Adipocyte (in vitro differentiated cells): ENCODE measurements at places on chromosomes 16 and 17.
A peak's percentile ranks its signal among the peaks of the same experiment; 100 is the strongest.

- no peak for DNase-seq
These were observed 84.8 kb upstream of the TNRC6C start for GRCh38 chr17:77873500-77874302.

DNA sequence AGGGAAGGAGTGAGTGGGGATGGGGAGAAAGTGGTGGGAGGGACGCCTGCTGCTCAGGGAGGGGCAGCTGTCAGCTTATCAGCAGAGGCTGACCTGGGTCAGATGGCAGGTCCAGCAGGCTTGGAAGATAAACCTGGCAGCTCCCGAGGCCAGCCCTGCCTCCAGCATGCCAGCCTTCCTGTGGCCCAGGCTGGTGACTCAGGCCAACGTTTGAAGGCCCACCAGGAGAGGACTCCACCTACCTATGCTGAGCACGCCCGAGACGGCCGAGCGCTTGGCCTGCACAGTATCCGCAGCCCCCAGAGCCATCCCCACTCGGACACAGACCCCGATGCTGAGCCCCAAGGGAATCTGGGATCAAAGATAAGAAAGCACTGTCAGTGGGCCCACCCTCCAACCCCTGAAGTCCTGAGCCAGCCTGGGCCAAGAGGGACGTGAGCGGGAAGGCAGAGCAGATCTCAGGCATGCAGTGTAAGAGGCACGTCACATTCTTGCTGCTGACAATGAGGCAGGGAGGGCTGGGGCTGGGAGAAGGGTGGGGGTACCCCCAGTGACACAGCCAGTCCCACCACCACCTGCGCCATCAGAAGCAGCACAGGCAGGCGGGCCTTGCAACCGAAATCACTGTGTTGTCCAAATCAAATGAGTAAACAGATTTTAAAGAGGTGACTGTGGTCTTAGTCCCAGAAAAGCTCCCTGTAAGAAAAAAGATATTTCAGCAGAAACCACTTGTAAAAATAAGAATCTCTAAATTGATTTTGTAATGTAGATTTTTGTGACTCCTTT is 12.4 kb downstream of the SLC47A2 start:
- no peak for DNase-seq

DNA sequence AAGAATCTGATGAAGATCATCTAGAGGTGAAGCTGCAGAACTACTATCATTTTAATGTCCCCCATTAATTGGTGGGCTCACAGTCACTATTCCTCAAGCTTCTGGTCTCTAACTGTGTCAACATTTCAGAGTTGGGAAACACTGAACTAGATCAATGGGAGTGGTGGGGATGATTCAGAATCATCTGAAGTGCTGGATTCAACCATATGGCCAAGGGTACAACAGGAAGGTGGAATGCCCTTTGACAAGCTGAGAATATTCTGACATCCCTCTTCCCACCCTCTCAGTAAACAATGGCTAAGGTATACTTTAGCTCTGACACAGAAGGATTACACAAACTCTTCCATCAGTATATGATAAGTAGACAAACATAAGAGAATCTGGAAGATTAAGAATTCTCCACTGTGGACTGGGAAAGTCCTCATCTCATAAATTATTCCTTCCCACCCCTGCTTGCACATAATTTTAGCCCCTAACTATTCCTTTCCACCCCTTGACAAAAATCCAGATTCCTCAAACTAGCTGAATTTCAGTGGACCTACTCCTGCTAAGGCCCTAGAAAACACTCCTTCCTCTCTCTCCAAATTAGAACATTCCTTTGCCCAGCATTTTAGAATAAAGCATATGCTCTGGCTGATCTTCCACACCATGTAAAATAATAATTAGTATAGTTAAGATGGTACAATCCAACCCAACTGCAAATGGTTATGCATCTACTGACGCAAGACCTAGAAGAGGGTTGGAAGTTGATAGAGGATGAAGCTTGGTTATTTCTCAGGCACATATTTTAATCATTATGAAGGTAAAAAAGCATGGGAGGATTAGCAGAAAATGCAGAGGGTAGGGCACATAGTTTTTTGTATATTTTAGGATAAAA is 16.3 kb upstream of the RFFL start:
- DNase-seq: no peak

GRCh38 chr17:62627219-62627903 is at the start of gene MRC2:
Gene MRC2, plus strand, starts transcription at chr17:62627670. Its CDS starts 133 bp downstream, at chr17:62627803.
- DNase-seq: peak; percentile 92

DNA sequence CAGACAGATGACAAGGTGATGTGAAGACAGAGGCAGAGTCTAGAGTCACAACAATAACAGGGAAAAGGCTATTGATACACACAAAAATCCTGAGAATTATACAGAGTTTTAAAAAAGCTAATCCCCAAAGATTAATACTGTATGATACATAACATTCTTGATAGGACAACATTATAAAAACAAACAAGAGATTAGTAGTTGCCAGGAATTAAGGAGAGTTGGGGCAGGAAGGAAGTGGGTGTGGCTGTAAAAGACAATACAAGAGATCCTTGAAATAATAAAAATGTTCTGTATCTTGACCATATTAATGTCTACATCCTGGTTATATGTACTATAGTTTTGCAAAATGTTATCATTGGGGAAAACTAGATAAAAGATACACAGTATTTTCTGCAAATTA is 309.5 kb upstream of the PMFBP1 start:
- peak; percentile 12 for DNase-seq

- no peak for DNase-seq
These were observed 16.0 kb upstream of the SLC47A1 start for GRCh38 chr17:19517699-19518098.

GRCh38 chr17:78130437-78131101 is at the start of gene TMC8:
Gene TMC8, plus strand, starts transcription at chr17:78130771. Its CDS starts 818 bp downstream, at chr17:78131589.
- no peak for DNase-seq

DNA sequence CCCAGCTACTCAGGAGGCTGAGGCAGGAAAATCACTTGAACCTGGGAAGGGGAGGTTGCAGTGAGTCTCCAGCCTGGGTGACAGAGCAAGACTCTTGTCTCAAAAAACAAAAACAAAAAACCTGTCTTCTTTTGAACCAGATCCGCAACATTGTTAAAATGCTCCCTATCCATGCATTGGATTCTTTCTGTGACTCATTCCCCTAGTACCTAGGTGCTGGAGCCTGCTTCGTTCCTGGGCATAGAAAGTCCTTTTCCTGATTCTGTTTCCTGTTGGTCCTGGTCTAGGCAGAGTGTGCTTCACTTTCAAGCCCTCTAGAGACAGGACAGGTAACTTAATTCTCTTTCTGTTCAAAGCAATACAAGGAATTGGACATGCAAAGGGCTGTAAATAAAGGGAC is 5.2 kb downstream of the EPN2 start:
- DNase-seq: no peak

- DNase-seq: no peak
These were observed 26.5 kb upstream of the SLC25A19 start for GRCh38 chr17:75315541-75316243.

GRCh38 chr16:1197237-1197866 is 27.7 kb downstream of the TPSG1 start:
- no peak for DNase-seq

GRCh38 chr17:2893422-2893914 is 97.2 kb downstream of the RAP1GAP2 start:
- DNase-seq: no peak

- no peak for DNase-seq
These were observed 293.6 kb upstream of the CDH11 start for GRCh38 chr16:65415460-65415859.

GRCh38 chr17:12489325-12489724 is 176.4 kb upstream of the MYOCD start:
- DNase-seq: no peak

DNA sequence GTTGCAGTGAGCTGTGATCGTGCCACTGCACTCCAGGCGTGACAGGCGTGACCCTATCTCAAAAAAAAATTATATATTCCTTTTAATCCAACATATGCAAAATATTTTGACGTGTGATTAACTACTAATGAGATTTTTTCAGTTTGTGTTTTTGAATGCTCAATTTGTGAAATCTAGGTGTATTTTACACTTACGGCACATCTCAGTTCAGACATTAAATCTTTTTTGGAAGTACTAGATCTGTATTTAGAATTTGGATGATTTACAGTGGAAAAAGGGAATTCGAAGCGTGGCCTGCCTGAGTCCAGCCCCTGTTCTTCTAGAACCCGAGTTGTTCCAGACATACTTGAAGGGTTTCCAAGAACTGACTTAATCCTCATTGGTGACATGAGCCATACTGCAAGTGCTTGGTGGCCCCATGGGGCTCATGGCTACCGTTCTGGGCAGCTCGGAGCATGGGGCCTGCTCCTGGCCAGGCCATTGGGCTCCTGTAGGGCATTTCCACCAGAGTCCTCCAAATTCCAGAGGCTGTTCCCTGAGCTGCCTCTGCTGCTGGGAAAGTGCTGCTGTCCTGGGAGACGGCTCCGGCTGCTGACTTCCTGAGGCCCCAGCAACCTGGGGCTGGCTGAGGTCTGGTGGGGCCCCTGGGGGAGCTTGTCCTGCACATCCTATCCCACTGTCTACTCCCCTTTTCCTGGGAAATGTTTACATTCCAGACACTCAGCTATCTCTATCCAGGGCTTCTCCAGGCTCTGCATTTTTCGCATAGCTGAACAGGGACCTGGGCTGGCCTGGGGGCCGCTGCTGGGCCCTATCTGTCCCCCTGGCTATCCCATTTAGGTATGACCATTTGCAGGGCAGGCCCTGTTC is 27.2 kb downstream of the LLGL2 start:
- DNase-seq: peak; percentile 22

DNA sequence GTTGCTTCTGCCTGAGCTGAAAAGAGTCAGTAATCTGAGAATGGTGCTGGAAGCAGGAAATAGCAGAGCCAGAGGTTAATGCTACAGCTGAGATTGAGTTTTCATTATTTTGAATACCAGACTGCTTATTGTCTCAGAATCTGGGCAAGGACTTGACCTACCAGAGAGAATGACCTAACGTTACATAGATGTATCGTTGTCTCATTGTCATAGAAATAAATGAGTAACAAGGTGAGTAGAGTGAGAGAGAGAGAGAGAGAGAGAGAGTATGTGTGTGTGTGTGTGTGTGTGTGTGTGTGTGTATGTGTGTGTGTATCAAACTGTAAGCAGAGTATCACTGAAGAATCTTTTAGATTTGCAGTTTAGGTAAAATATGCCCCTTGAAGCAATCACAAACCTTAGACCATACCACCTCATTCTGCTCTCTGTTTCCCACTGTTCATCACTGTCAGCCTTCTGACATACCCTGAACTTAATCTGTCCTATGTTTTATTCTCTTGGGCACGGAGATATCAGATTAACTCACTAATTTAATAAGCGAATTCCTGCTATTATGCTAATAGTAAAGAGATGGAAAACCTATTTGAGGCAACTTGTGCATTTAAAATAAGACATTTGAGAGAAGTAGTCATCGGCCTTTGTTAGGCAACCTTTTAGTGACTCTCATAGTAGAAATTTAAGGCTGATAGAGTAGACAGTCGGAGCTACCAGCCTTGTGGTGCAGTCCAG is 87.8 kb downstream of the CYB561 start:
- peak; percentile 74 for DNase-seq

DNA sequence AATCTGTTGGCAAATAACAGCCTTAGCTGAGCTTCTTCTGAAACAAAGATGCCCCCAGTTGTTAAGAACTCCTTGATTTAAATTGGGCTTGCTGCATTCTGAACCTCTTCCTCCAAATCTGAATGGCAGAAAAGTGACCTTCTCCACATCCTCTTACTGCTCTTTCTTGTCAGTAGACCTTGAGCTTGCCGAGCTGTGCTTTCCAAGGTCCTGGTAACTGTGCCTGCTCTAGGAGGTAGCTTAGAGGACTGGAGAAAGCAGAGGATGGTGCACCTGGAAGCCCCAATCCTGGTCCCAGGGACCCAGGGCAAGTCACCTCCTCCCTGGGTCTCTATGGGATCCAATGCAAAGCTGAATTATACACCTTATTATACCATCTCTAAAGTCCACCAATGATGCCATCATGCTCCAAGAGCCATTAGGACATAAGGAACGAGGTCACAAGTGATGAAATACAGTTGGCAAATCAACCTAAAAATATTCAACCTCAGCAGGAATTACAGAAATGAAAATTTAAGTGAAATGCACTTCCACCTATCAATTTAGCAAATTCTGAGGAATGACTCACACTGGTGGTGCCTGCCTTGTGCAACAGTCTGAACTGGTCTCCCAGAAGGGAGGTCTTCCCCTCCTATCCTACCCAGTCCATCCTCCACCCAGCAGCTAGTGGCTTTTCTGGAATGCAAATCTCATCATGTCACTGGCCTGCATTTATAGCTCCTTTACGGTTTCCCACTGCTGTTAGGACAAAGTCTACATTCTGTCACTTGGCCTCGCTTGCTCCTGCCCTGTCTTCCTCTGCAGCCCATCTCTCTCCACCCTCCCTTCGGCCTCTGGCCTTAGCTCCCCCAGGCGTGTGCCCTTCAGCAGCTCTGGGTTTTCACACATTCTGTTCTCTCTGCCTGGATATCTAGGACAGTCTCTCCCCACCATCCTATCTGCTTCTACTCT is 36.6 kb downstream of the TOM1L2 start:
- DNase-seq: peak; percentile 94

DNA sequence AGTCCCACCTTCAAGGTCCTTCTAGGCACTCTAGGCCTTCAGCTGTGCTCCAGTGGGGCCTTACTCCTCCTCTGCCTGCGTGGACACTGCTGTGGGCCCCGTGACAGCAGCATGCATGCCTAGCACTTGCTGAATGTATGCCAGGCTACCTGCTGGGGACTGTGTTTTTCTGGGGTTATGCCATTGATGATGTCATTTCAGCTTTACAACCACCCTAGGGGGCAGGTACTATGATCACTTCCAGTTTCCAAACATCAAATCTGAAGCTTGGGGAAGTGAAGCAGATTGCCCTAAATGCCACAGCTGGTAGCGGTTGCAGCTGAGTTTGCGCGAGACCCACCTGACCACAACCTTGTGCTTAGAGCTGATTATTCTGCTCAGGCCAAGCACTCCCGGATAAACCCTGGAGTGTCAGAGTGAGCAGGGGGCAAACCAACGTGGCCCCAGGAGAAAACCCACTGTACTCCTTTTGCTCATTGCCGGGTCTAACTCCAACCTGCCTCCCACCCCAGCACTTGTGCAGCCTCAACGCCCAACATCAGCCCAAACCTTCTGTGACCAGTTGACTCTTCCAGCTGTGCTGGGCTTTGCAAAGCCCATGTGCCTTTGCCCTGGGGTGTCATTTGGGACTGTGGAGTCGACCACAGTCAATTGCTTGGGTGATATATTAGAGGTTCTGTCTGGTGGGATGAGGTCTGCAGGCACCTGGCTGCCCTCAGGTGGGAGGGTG is 168.4 kb downstream of the ENGASE start:
- no peak for DNase-seq

DNA sequence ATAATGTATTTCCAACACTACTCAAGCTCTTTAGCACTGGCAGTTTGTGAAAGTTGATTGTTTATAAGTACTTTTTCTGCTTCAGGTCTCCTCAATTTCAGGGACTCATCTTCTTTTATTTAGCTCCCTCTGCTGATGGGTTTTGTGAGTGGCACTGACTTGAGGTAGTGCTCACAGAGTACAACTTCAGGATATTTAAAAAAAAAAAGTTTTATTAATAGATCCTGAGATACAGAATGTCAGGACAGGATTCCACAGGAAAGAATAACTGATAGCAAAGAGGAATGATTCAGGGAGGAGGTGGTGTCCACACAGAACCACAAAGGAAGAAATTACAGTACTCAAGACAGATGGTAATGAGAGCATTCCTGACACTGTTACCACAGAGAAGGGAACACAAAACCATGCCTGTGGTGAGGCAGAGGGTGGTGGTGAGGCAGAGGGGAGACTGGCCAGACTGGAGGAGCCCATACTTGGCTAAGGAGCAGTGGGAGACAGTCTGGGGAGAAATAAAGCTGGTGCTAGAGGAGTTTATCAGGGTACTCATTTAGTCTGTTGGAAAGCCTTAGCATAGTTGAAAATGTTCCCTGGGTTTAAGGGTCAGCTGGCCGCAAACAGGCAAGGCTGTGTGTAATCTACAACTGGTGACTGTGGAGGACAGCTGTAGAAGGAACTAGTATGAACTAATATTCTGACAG is 63.7 kb downstream of the SPAG9 start:
- peak; percentile 90 for DNase-seq
